ENCODE measurements at places on chromosomes 5 and 9. TPM values are rescaled to one million over a fixed set of nuclear protein-coding genes. Genes with fewer than 3 reads are reported as not detected.

The ATG10 gene
- 10.8 TPM for total RNA-seq

The TMEM232 gene
- 3.4 TPM for total RNA-seq

The STING1 gene
- total RNA-seq: 26.9 TPM

The GABRG2 gene
- not detected for total RNA-seq

The FAT2 gene
- total RNA-seq: under 0.01 TPM

The IL13 gene
- total RNA-seq: not detected

The PCDHB1 gene
- total RNA-seq: not detected

The PKD2L2 gene
- not detected for total RNA-seq

The PANK3 gene
- 29.2 TPM for total RNA-seq

The IRX4 gene
- total RNA-seq: not detected

The C5orf58 gene
- total RNA-seq: not detected

The GPR151 gene
- not detected for total RNA-seq

The LURAP1L gene
- 71.4 TPM for total RNA-seq

The FAM221B gene
- not detected for total RNA-seq

The SPATA31A3 gene
- not detected for total RNA-seq

The CXCL14 gene
- 0.37 TPM for total RNA-seq

The IL17B gene
- total RNA-seq: not detected

The PDGFRB gene
- total RNA-seq: 121 TPM

The SLC45A2 gene
- total RNA-seq: 0.14 TPM

The OTULINL gene
- 0.09 TPM for total RNA-seq

The ZNF883 gene
- total RNA-seq: 1.2 TPM

The ELAVL2 gene
- total RNA-seq: 0.14 TPM

The SPATA31C1 gene
- total RNA-seq: not detected
